A549 treated with CpdA at 1 μM for 4 hours (cell line): ENCODE measurements at places on chromosomes 2 and 18. TPM values are rescaled to one million over a fixed set of nuclear protein-coding genes. Genes with fewer than 3 reads are reported as not detected.

UPP2 gene
- not detected in 5 replicates for total RNA-seq

CBLN2 gene
- total RNA-seq, result 0.05 to 0.10 TPM (median 0.09 TPM) in 4 of 5 replicates, not detected in the other

DAW1 gene
- 1.6 to 3.1 TPM (median 1.9 TPM) in 5 replicates for total RNA-seq

C2orf92 gene
- total RNA-seq, result 0.35 to 1.6 TPM (median 0.71 TPM) in 5 replicates

BOLL gene
- total RNA-seq, result not detected in 5 replicates

PRKAG3 gene
- not detected in 5 replicates for total RNA-seq

SULT1C4 gene
- 0.02 TPM in 1 of 5 replicates, not detected in the others for total RNA-seq

SCN7A gene
- not detected in 5 replicates for total RNA-seq

NEU2 gene
- total RNA-seq, result not detected in 5 replicates

ALK gene
- total RNA-seq, result 0.06 TPM in 1 of 5 replicates, not detected in the others

EPB41L3 gene
- total RNA-seq, result 0.11 to 0.82 TPM (median 0.39 TPM) in 5 replicates

NDUFV2 gene
- total RNA-seq, result 117 to 126 TPM (median 124 TPM) in 5 replicates

SERPINB3 gene
- 0.09 to 0.26 TPM (median 0.17 TPM) in 4 of 5 replicates, not detected in the other for total RNA-seq

CAPN13 gene
- 0.10 to 0.15 TPM in 2 of 5 replicates, not detected in the others for total RNA-seq

CRYBA2 gene
- 0.44 TPM in 1 of 5 replicates, not detected in the others for total RNA-seq

RSAD2 gene
- total RNA-seq, result 0.21 to 0.56 TPM (median 0.49 TPM) in 5 replicates

IL36RN gene
- total RNA-seq, result 0.03 to 0.07 TPM (median 0.06 TPM) in 4 of 5 replicates, not detected in the other

TBC1D8 gene
- 26.2 to 40.4 TPM (median 35.5 TPM) in 5 replicates for total RNA-seq

KCNG2 gene
- not detected in 5 replicates for total RNA-seq

APCDD1 gene
- total RNA-seq, result not detected in 5 replicates

GKN1 gene
- total RNA-seq, result 0.49 to 0.73 TPM (median 0.64 TPM) in 5 replicates

PDE6D gene
- total RNA-seq, result 18.8 to 23.1 TPM (median 21.3 TPM) in 5 replicates

CD28 gene
- total RNA-seq, result not detected in 5 replicates

SLC9A4 gene
- total RNA-seq, result not detected in 5 replicates
